ENCODE measurements at places on chromosomes 12 and 14.

DNA sequence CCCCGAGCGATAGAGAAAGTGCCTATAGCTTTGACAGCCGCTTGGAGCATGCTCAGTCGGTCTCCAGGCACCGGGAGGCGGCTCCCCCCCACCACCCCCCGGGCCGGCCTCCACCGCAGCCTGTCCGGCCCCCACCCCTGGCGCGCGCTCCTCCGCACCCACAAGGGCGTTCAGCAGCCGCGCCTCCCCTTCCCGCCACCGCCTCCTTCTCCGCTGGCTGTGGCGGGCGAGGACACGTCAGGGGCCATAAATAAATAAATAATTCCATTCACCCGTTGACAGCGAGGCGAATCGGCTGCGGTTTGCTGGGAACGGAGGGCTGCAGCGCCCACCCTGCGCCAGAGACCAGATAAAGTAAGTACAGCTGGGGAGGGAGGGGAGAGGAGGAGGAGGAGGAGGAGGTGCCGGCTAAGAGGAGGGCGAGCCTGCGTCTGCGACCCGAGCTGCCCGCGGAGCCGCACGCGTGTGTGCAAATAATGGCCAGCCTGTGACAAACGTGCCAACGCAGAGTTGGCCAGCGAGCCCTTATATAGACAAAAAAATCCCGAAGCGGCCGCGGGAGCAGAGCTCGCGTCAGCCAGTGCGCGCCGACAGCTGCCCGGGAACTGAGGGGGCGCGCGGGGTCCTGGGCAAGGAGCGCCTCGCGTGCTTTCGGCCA lies at the start of gene SLC16A7:
Gene SLC16A7, plus strand, starts transcription at position 147 of the 658 bp plus-strand sequence. CDS start 108,773 bp downstream, outside the sequence.
- peak; percentile 51 for DNase-seq

DNA sequence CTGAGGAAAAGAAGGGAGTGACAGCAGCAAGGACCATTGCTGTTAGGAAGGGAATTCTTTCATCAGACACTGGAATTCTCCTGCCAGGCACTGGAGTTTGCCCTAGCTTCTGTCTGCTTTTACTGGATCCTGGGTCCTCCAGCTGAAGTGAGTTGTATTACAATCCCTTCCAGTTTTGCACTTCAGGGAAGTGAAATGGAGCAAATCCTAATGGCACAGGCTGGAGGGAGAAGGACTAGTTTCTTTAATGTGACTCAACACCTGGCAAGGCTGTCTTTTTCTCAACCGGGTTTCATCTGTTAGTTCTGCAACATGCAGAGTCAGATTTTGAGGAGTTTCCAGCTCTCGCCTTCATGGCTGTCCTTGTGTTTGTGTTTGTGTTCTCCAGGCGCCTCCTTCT lies 45.8 kb downstream of the ETV6 start:
- no peak for DNase-seq

DNA sequence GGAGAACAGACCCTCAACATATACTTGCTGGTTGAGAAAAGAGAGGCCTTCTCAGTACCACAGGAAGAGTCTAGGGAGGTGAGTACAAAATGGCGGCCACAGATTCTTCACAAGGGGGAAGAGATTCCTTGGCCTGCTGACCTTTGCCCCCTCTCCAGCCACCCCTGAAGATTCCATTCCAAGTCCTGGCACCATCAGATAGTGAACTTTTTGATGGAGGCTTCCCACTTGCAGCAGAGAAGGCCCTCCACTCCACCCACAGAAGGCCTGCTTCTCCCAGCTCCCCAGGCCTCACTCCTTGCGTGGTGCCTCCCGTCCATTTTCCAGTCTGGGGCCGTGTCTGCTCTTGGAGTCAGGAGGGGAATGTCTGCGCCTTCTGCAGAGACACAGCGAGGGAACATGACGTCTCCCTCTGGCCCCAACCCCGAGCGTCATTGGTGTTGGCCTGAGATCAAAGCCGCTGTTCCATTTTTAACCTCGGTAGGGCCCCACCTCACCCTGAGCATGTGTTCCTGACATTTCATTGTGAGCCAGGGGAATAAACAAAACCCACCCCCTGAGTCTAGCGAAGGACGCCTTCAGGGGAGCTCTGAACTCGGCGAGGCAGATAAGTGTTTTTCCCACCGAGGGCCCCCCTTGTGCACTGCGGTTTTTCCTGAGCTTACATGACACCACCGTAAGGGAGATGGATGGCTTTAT lies 268.7 kb upstream of the TBX3 start:
- no peak for DNase-seq

- DNase-seq: no peak
Measured at GRCh38 chr12:109863847-109864712, 16.3 kb downstream of the GLTP start.

DNA sequence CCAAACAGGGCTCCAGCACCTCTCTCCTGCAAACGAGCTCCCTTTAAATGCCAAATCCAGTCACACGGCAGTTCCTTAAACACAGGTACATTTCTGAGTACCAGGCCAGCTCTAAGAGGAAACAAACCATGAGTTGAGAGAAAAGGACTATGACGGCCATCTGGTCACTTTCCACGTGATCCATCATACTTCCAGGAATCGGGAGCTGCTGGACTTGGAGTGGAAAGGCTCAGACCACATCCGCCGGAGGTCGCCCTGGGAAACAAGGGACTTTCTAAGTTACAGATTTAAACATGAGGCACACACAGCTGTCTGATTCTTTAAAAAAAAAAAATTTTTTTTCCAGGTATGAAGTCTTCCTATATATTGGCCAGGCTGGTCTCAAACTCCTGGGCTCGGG lies 39.2 kb downstream of the ACADS start:
- no peak for DNase-seq

DNA sequence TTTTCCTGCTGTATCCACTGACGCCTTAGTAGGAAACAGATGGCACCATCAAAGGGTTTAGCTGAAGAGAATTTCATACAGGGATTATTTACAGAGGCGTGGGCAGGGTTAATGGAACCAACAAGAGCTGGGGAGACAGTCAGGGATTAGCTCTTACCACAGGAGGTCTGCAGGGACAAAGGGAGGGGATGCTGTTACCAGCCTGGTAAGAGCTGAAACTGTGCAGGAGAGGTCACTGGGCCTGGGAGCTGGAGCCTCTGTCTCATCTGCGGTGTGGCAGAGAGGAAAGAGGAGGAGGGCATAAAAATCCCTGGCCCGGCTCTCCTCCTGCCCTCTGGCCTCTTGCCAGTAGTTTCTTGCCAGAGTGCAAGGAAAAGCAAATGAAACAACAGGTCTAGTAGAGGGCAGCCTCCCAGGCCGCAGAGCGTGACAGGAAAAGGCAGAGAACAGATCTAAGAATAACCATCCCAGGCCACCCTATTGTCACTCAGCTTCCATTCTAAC lies 18.9 kb upstream of the POC1B start:
- no peak for DNase-seq

GRCh38 chr14:75044752-75045151 lies 6.5 kb downstream of the MLH3 start:
- no peak for DNase-seq

- DNase-seq: no peak
Measured at GRCh38 chr12:115960-116915, 49.7 kb downstream of the IQSEC3 start.

GRCh38 chr12:110780448-110780847 lies 37.8 kb upstream of the PPP1CC start:
- DNase-seq: no peak

GRCh38 chr14:47246367-47246766 lies 429.0 kb downstream of the MDGA2 start:
- no peak for DNase-seq

All from activated naive CD4-positive, alpha-beta T cell (primary cell).